ENCODE measurements at places on chromosomes 2 and 18.

- DNase-seq, result no peak
Observed at GRCh38 chr2:10983711-10984110, 72.0 kb downstream of the KCNF1 start.

DNA sequence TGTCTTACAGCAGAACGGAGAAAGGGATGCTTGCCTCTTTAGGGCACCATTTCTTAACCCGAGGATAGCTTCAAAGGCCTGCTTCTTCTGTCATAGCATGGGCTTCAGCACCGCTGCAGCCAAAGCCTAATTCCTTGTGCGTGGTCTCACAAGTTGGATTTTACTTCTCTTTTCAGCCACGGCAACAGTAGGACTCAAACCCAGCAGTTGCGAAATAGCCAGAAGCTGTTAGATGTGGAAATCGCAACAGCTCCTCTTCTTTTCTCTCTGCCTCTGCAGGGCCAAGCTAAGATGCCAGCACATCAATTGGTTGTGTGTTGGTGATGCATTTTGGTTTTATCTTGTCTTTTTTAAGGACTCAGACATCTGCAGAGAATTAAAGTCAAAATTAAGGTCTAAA lies 3.1 kb downstream of the NRXN1 start:
- DNase-seq, result no peak

GRCh38 chr18:78571831-78572347 lies 407.7 kb upstream of the SALL3 start:
- no peak for DNase-seq

- no peak for DNase-seq
Observed at GRCh38 chr2:124353656-124354055, 328.6 kb downstream of the CNTNAP5 start.

DNA sequence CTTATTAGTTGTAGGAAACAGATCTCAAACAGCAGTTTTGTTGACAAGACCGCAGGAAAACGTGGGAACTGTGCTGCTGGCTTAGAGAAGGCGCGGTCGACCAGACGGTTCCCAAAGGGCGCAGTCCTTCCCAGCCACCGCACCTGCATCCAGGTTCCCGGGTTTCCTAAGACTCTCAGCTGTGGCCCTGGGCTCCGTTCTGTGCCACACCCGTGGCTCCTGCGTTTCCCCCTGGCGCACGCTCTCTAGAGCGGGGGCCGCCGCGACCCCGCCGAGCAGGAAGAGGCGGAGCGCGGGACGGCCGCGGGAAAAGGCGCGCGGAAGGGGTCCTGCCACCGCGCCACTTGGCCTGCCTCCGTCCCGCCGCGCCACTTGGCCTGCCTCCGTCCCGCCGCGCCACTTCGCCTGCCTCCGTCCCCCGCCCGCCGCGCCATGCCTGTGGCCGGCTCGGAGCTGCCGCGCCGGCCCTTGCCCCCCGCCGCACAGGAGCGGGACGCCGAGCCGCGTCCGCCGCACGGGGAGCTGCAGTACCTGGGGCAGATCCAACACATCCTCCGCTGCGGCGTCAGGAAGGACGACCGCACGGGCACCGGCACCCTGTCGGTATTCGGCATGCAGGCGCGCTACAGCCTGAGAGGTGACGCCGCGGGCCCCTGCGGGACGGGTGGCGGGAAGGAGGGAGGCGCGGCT lies at the start of gene TYMS:
TSS of gene TYMS (plus strand) at position 343 of the 690 bp plus-strand sequence. CDS start at position 433, 90 bp downstream.
- peak; percentile 47 for DNase-seq

DNA sequence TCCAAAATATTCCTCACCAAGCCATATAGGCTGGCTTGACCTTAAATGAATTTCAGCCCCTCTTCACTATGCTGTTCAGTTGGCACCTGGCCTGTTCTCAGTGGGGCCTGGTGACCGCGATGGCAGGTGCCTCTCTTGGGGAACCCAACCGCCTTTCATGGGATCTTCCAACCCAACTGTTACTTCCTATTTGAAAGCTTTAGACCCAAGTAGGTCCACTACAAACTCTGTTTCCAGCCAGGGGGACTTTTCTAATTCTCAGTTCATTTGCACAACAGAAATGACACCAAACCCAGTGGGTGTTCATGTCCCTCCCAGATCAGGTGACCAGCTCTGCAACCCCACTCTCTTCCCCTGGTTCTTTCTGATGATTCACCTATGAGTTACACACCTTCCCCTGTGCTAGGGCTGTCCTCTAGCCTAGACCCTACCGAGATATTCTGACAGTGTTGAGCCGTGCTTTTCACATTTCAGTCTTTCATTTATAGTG lies 35.6 kb upstream of the NDUFV2 start:
- DNase-seq, result no peak

GRCh38 chr18:41034413-41034812 lies 920.6 kb upstream of the PIK3C3 start:
- no peak for DNase-seq

DNA sequence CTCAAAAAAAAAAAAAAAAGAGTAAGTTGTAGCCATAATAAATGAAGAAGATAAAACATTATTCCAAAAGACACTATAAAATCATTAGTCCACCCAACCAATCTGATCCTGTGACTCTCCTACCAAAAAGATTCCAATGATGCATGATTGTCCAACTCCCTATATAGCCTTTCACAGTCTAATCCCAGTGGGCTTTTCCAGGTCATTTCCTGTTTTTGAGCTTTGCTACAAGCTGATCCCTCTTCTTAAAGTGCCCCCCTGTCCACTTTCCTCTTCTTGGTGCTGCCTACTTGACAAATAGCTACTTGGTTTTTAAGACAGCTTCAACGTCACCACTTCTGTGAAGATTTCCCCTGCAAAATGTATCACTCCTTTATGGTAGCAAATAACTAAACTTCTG lies 88.4 kb downstream of the SEMA4F start:
- no peak for DNase-seq

DNA sequence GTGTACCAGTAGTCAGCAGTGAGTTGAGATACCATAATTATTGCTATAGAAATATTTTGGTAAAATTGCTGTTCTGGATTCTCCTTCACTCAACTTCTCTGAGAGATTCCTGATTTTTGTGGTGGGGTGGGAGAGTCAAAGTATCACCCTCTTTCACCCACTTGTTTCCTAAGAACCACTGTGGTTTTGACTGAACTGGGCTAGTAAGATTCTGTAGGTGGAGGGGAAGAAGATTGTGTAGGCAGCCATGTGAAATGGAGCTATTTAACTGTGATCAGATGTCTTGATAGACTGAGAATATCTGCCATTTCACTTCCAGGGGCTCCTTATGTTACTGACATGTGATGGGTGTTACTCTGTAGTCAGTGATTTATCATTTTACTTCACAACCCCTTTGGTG lies 45.3 kb downstream of the BIRC6 start:
- no peak for DNase-seq

DNA sequence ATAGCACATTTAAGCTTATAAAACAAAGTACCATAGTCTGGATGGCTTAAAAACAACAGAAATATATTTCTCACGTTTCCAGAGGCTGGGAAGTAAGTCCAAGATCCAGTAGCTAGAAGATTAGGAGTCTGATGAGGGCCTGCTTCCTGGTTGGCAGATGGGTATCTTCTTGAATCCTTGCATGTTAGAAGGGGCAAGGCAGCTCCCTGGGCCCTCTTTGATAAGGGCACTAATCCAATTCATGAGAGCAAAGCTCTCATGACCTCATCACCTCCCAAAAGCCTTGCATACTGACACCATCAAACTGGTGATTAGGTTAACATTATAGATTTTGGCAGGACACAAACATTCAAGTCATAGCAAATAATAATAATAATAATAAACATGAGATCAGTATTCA lies 146.4 kb downstream of the CCDC102B start:
- DNase-seq, result no peak

- no peak for DNase-seq
Observed at GRCh38 chr2:15354596-15355366, 206.4 kb downstream of the NBAS start.

DNA sequence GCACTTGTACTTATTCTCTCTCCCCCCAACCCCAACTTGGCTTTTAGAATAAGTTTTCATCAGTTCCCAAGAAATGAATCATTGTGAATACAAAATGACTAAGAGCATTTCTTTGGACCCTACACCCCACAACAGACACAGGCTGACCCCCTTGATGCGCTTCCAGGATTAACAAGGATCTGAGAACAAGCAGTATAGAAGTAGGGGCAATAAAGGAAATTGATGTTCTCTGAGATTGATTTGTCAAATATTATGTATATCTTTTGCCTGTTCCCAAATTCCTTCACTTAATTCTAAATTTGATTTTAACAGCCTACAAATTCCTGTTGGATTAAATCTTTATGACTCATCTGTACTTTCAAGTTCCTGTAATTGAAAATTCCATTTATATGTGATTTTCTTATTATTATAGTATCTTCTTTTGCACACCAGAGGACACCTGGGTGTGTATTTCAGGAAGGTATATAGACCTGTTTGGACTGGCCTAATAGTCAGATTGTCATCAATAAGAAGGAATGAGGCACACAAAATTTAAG lies 10.2 kb upstream of the PTPN4 start:
- no peak for DNase-seq

GRCh38 chr2:63698786-63699548 lies 110.2 kb downstream of the MDH1 start:
- no peak for DNase-seq

DNA sequence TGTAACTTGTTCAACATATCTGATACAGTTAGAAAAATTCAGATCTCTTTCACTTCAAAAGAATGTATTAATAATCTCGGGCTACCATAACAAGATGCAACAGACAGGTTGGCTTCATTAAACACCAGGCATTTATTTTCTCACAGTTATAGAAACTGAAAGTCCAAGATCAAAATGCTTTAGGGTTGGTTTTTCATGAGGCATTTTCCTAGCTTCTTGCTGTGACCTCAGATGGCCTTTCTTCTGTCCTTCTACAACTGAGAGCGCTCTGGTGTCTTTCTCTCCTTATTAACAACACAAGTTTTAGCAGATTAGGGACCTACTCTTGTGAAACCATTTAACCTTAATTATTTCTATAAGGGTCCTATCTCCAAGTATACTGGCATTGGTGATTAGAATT lies 452.5 kb downstream of the ZNF804A start:
- DNase-seq, result no peak

- no peak for DNase-seq
Observed at GRCh38 chr2:158489366-158490112, 32.8 kb downstream of the PKP4 start.

GRCh38 chr2:163665817-163666216 lies 70.0 kb downstream of the FIGN start:
- DNase-seq, result no peak

- DNase-seq, result no peak
Observed at GRCh38 chr2:39718483-39718882, 52.8 kb downstream of the TMEM178A start.

DNA sequence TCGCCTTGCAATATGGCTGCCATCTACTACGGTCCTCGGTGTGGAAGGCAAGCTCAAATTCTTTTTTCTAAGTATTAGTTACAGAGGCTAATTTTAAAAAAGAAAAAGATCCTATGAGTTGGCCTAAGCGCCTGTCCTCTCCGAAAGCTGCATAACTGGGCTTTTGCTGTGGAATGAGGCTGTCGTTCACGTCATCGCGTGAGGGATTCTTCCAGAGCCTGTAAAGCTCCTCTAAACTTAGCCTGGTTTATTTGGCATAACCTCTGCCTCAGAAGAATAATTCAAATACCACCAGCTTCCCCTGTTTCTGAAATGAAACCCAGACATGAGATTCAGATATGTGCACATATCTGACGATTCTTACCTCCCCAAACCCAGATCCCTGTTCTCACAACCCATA lies 187.4 kb downstream of the DNER start:
- DNase-seq, result no peak

DNA sequence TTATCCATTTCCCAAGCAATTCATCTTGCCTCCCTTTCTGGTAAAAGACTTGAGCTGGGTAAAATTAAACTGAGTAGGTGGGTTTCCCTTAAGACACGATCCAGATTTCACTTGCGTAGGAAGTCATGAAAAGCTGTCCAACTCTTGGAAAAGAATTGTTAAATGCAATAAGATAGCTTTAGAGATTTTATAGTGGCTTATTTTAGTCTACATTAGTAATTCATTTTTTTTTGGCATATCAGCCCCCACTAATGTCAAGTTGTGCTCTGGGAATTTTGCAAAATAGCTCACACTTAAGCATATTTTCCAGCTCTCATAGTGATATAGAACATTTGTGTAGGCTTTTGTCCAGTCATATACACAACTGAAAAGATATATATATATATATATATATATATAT lies 344.7 kb upstream of the FIGN start:
- no peak for DNase-seq

DNA sequence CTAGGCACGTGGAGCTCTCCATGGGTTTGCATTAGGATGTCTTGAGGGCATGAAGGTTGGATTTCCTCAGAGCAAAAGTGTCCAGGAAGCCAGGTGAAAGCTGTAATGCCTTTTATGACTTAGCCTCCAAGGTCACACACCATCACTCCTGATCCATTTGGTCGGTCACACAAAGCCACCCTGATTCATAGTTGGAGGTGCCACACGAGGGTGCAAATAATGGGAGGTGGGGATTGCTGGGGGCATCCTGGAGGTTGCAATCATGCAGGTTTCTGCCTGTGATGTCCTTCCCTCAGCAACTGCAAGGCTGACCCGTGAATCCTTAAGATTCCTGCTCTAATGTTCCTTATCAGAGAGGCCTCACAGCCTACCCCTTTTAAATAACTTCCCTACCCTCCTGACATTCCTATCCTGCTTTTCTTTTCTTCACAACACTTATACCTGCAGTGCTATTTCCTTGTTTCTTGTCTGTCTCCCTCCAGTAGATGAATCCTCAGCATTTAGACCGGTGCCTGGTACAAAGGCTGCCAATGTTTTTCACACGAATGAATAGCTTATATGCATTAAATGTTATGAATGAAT lies 97.1 kb downstream of the LIPG start:
- no peak for DNase-seq

DNA sequence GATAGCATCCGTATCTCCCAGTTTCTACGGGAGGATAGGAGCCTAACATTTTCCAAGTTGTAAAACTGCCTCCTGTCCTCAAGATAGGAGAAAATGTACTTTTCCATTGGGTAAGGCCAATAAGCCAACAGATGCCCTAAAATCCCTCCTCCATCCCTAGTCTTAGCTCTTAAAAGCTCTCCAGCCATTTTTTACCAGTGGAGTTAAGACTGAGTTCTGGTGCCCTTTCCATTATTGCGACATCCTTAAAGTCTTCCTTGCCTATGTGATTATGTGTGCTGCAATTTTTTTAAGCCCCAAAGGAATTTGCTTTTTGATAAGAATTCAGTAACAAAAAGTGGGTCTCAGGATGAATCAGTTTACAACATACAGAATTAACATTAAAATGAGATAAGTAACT lies 33.0 kb downstream of the LINC00305 start:
- no peak for DNase-seq

GRCh38 chr2:216012133-216012829 lies 1.1 kb downstream of the MREG start:
- DNase-seq, result no peak

- no peak for DNase-seq
Observed at GRCh38 chr18:78408623-78409022, 571.0 kb upstream of the SALL3 start.

GRCh38 chr18:31487246-31488015 lies 10.5 kb upstream of the DSG2 start:
- no peak for DNase-seq
